ENCODE measurements at places on chromosomes 3 and 15. TPM values are rescaled to one million over a fixed set of nuclear protein-coding genes. Genes with fewer than 3 reads are reported as not detected.

GRCh38 chr3:114022145-114022802 is 34.1 kb downstream of the CCDC191 start:
- DNase-seq, result no peak
- H3K36me3 ChIP-seq, result no peaks in the 10 kb centered on the region
- no peaks in the 10 kb centered on the region for H3K4me1 ChIP-seq
- H3K27ac ChIP-seq, result no peak overlapping the region
- H3K4me3 ChIP-seq, result no peak overlapping the region
- H3K27me3 ChIP-seq, result no peaks in the 10 kb centered on the region

DNA sequence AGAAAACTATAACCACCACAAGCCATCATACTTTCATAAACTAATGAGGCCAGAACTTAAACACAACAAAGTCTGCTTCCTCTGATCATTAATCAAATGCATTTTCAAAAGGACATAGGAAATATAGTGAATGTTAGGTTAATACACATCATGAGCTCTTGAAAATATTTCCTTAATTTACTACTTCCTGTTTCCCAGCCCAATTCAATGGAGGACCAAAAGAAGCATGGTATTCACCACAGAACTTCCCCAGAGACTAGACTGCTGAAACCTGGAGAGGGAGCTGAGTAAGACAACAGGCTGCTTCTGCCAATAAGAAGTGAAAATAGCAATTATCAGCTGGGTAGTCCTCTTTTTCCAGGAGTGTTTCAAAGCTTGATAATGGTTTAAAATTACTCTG is 250.3 kb downstream of the ULK4 start:
- H3K4me3 ChIP-seq, result no peak overlapping the region
- peak; percentile 75 for DNase-seq
- no peaks in the 10 kb centered on the region for H3K36me3 ChIP-seq
- H3K27me3 ChIP-seq, result no peaks in the 10 kb centered on the region
- H3K27ac ChIP-seq, result peak overlapping the region; percentile 38

- peak overlapping the region; percentile 53 for H3K27ac ChIP-seq
- peaks cover 11% of the 10 kb centered on the region for H3K4me1 ChIP-seq
- DNase-seq, result peak; percentile 83
- H3K27me3 ChIP-seq, result no peaks in the 10 kb centered on the region
- no peaks in the 10 kb centered on the region for H3K36me3 ChIP-seq
Observed at GRCh38 chr3:12758025-12758781, 856 bp downstream of the TMEM40 start.

- H3K4me3 ChIP-seq, result no peak overlapping the region
- no peaks in the 10 kb centered on the region for H3K27me3 ChIP-seq
- no peak for DNase-seq
- no peak overlapping the region for H3K27ac ChIP-seq
- H3K4me1 ChIP-seq, result no peaks in the 10 kb centered on the region
- H3K36me3 ChIP-seq, result no peaks in the 10 kb centered on the region
Observed at GRCh38 chr3:71194785-71195184, 388.7 kb downstream of the FOXP1 start.

- H3K27me3 ChIP-seq, result no peaks in the 10 kb centered on the region
- H3K4me1 ChIP-seq, result no peaks in the 10 kb centered on the region
- DNase-seq, result no peak
Observed at GRCh38 chr3:15743587-15744009, 54.2 kb downstream of the ANKRD28 start.

- no peaks in the 10 kb centered on the region for H3K36me3 ChIP-seq
- no peak overlapping the region for H3K4me3 ChIP-seq
- DNase-seq, result peak; percentile 60
Observed at GRCh38 chr15:35630532-35630931, 84.6 kb upstream of the DPH6 start.

The SECISBP2L gene
- 26.8 TPM for total RNA-seq

The SOX2 gene
- total RNA-seq, result not detected

The CADPS gene
- total RNA-seq, result 11.4 TPM

The CCDC39 gene
- total RNA-seq, result not detected
